ENCODE measurements at places on chromosomes 16 and 17. TPM values are rescaled to one million over a fixed set of nuclear protein-coding genes. Genes with fewer than 3 reads are reported as not detected.

Gene P2RX5
- 5.4 TPM for total RNA-seq

- DNase-seq, result no peak
- H3K27ac ChIP-seq, result no peak overlapping the region
- H3K36me3 ChIP-seq, result no peaks in the 10 kb centered on the region
Measured at GRCh38 chr16:78902321-78902720, 698.2 kb downstream of the MAF start.

DNA sequence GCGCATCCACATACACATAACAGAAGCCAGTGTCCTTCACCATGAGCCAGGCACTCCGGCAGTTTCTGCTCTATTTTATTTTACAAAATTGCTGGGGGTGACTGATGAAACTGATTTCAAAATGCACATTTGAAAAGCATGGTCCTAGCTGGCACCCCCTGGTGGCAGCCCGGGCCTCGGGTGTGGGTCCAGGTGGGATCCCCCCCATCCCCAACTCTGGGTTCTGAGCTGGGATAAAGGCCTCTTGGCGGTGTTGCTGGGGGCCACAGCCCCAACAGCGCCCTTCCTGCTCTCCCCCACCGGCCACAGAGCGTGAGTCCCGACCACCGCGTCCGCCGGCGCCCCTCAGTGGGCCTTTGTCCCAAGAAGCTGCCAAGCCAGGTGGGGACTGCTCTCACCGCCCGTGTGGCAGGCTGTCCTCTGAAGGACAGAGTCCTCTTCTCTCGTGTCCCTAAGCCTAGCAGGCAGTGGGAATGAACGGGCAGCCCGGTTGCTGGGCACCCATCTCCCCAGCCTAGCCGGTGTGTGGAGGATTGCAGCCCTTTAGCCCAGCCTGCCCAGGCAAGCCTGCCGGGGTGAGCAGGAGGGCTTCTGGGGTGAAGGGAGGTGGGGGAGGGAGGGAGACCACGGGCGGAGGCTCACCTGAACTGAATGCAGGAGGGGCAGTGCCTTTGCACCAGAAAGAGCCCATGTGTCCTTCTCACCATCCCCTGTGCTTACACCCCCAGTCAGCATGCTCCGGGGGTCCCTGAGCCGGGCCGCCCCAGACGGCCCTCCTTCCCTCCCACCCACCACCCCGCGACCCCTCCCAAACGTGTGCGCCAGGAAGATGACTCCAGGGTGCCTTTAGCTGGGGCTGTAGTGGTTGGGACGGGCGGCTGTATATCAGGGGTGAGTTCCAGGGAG lies 898 bp downstream of the SNAI3 start:
- no peaks in the 10 kb centered on the region for H3K36me3 ChIP-seq
- H3K27ac ChIP-seq, result peak overlapping the region; percentile 70
- no peaks in the 10 kb centered on the region for H3K27me3 ChIP-seq
- H3K4me3 ChIP-seq, result peak overlapping the region; percentile 64
- no peaks in the 10 kb centered on the region for H3K4me1 ChIP-seq
- DNase-seq, result no peak

Gene NGFR
- total RNA-seq, result 13.9 TPM

- no peaks in the 10 kb centered on the region for H3K36me3 ChIP-seq
- no peak for DNase-seq
- H3K4me3 ChIP-seq, result no peak overlapping the region
Measured at GRCh38 chr17:56771975-56772374, 61.7 kb downstream of the C17orf67 start.

DNA sequence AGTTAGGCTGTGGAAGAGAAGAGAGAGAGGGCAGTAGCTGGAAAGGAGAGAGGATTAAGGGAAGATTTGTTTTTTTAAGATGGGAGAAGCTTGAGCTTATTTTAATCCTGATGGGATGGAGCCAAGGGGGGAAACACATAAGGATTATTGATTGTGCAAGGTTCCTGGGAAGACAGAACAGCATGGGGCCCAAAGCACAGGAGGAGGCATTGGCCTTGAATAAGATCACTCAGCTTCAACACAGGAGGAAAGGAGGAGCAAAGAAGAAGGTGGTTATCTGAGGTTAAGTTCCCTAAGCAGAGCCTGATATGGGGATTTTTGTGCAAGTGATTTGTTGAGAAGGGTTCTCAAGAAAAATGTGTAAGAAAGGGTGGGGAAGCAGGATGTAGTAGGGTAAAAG lies 169.8 kb downstream of the ABCC12 start:
- no peaks in the 10 kb centered on the region for H3K4me1 ChIP-seq
- no peak overlapping the region for H3K27ac ChIP-seq
- DNase-seq, result no peak
- no peak overlapping the region for H3K4me3 ChIP-seq
- no peaks in the 10 kb centered on the region for H3K36me3 ChIP-seq

Gene ALG1
- 10.5 TPM for total RNA-seq

GRCh38 chr16:69110406-69110805 lies 5.0 kb downstream of the HAS3 start:
- peaks cover 14% of the 10 kb centered on the region for H3K36me3 ChIP-seq
- no peak for DNase-seq
- no peaks in the 10 kb centered on the region for H3K4me1 ChIP-seq
- no peak overlapping the region for H3K4me3 ChIP-seq

Gene CD300H
- total RNA-seq, result not detected

GRCh38 chr17:54727624-54728023 lies 173.0 kb upstream of the TOM1L1 start:
- H3K27me3 ChIP-seq, result no peaks in the 10 kb centered on the region
- no peak overlapping the region for H3K4me3 ChIP-seq
- no peak overlapping the region for H3K27ac ChIP-seq
- no peaks in the 10 kb centered on the region for H3K4me1 ChIP-seq
- DNase-seq, result no peak
- H3K36me3 ChIP-seq, result no peaks in the 10 kb centered on the region

Gene NPIPB6
- not detected for total RNA-seq

DNA sequence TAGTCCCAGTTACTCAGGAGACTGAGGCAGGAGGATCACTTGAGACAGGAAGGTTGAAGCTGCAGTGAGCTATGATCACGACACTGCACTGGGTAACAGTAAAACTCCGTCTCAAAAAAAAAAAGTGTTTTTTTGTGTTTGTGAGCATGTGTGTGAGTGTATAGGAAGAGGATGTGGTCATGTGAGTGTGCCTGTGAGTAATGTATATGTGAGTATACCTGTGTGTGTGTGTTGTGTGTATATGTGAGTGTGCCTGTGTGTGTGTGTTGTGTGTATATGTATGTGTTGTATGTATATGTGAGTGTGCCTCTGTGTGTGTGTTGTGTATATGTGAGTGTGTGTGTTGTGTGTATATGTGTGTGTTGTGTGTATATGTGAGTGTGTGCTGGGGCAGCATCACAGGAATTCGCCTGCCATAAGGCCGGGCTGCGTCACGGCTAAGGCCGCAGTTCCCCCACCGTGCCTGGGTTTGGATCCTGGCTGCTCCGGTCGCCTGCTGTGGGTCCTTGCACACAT lies 21.4 kb upstream of the NPTX1 start:
- H3K4me3 ChIP-seq, result no peak overlapping the region
- H3K27ac ChIP-seq, result no peak overlapping the region
- DNase-seq, result no peak
- no peaks in the 10 kb centered on the region for H3K36me3 ChIP-seq

DNA sequence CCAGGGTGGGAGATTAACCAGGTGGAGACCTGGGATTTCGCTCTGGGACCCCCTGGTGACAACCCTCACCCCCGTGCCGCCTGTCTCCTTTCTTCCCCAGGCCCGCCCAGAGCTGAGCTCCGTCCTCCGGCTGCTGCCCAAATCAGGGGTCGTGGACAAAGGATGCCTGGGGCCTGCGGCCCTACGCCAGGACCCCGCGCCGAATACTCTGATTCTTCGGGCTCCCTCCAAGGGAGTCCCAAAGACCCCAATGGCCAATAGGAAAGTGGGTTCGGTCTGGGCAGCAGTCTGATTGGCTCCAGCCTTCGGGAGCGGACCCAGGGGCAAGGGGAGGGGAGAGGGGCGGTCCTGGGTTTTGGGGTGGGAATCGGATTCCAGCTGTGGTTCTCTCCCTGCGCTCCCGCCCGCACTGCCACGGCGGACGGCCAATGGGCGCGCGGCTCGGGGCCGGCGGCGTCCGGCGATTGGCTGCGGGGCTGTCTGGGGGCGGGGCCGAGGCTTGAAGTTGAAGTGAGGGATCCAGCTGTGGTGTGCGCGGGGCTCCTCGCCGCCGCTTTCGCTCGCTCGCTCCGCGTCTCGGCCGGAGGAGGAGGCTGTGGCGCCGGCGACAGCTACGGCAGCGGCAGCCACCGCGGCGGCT lies at the start of gene CACNA1G:
Gene CACNA1G (plus strand): TSS at position 531 of the 640 bp plus-strand sequence. CDS start 745 bp downstream, outside the sequence.
- no peaks in the 10 kb centered on the region for H3K4me1 ChIP-seq
- H3K27me3 ChIP-seq, result no peaks in the 10 kb centered on the region
- DNase-seq, result peak; percentile 94
- H3K4me3 ChIP-seq, result peak within 1 kb of the TSS; percentile 65
- peaks cover 4% of the 10 kb centered on the region for H3K36me3 ChIP-seq
- H3K27ac ChIP-seq, result peak within 1 kb of the TSS; percentile 35

DNA sequence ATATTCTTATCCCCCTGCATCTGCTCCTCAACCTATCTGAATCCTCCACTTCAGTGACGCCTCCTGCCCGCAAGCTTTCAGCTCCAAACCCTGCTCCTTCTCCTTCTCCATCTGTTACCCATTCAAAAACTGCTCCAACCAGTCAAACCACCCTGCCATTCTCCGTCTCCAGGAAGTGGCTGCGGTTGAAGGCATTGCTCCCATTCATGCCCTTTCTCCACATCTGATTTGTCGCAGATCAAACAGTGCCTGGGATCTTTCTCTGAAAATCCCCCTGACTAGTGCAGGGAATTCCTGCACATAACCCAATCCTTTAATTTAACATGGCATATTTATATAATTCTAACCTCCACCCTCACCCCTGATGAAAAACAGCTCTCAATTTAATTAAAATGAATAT lies 56.3 kb downstream of the SLFN5 start:
- no peaks in the 10 kb centered on the region for H3K4me1 ChIP-seq
- H3K27ac ChIP-seq, result no peak overlapping the region
- H3K4me3 ChIP-seq, result no peak overlapping the region
- H3K27me3 ChIP-seq, result no peaks in the 10 kb centered on the region
- H3K36me3 ChIP-seq, result no peaks in the 10 kb centered on the region

- no peaks in the 10 kb centered on the region for H3K27me3 ChIP-seq
- no peak overlapping the region for H3K4me3 ChIP-seq
- no peak for DNase-seq
- no peak overlapping the region for H3K27ac ChIP-seq
- H3K36me3 ChIP-seq, result no peaks in the 10 kb centered on the region
Measured at GRCh38 chr16:46807336-46807735, 23.6 kb downstream of the C16orf87 start.

DNA sequence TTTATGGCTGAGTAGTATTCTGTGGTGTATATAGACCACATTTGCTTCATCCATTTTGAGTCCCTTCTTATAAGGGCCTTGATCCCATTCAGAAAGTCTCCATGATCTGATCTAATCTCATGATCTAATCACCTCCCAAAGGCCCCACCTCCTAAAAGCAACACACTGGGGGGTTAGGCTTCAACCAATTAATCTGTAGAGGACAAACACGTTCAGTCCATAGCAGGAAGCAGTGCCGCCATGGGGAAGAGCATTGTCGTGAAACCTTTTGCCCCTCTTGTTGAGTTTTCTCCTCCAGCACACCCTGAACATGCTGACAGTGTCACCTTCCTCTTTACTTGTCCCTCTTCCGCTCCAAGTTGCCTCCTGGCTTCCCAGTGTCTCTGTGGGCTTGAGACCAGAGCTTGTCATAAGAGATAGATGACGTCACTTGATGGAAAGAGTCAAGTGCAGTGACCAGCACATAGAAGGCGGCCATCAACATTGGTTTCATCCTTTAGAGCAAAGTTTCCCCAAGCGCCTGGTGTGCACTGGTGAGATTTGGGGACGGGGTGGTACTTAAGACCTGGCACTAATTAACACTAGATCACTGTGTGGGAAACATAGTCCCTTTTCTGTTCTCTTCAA lies 74.1 kb downstream of the PRKCB start:
- H3K4me3 ChIP-seq, result no peak overlapping the region
- H3K27me3 ChIP-seq, result no peaks in the 10 kb centered on the region
- no peak overlapping the region for H3K27ac ChIP-seq
- no peaks in the 10 kb centered on the region for H3K36me3 ChIP-seq
- no peak for DNase-seq

DNA sequence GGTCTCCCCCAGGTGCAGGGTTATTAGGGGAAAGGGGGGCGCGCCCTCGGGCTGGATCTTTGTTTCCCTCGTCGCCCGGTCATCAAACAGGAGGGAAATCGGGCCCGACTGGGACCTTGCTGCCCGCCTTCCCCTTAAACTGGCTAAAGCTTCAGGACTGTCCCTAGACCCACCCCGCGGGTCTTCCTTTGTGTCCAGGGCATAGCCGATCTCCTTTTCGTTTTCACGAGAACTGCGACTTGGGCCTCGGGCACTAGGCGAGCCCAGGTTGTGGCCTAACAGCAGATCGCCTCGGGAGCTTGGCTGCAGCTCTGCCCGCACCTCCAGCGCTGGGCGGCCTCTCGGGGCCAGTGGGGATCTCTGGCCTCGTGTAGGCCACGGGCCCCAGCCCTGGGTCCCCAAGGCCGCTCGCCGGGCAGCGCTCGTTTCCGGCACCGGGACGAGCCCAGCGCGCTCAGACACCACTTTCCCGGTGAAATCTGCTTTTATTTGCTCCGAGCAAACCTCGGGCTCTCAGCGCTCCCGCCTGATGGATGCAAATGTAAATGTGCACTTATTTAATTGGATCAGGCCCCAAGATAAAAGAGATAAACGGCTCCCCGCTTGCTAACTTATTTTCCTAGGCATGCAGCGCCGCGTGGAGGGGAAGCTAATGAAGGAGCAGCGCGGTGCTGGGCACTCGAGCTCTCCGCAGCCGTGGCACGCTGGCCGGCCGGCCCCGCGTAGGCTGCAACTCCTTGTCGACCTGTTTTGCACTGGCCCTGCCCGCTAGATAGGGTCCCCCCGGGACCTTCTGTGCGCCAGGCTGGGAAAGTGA lies 7.8 kb downstream of the IRX5 start:
- peaks cover 30% of the 10 kb centered on the region for H3K4me1 ChIP-seq
- H3K27me3 ChIP-seq, result peaks cover 65% of the 10 kb centered on the region
- H3K36me3 ChIP-seq, result no peaks in the 10 kb centered on the region
- H3K27ac ChIP-seq, result peak overlapping the region; percentile 21
- H3K4me3 ChIP-seq, result peak overlapping the region; percentile 47

Gene CD300C
- total RNA-seq, result not detected

All from right atrium auricular region (tissue), 2 donors.